Mammary epithelial cell (primary cell): ENCODE measurements at places on chromosomes 4 and X. TPM values are rescaled to one million over a fixed set of nuclear protein-coding genes. Genes with fewer than 3 reads are reported as not detected.

DNA sequence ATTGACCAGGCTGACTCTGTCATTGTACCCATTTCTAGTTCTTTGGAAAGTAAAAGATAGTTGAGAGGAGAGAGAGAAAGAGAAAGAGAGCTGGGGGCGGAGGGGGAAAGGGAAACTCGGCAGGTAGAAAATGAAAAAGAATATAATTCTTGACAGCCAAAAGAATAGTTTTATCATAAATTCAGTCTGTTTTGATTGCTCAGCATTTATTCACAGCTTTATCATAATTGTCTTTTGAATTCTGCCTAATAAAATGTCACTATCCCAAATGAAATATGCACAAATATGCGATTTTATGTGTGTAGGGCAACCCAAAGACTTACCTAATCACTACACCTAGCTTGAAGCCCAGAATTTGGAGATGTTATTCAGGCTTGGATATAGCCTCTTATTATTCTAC is 1024.0 kb upstream of the PABPC4L start:
- no peak for DNase-seq

DNA sequence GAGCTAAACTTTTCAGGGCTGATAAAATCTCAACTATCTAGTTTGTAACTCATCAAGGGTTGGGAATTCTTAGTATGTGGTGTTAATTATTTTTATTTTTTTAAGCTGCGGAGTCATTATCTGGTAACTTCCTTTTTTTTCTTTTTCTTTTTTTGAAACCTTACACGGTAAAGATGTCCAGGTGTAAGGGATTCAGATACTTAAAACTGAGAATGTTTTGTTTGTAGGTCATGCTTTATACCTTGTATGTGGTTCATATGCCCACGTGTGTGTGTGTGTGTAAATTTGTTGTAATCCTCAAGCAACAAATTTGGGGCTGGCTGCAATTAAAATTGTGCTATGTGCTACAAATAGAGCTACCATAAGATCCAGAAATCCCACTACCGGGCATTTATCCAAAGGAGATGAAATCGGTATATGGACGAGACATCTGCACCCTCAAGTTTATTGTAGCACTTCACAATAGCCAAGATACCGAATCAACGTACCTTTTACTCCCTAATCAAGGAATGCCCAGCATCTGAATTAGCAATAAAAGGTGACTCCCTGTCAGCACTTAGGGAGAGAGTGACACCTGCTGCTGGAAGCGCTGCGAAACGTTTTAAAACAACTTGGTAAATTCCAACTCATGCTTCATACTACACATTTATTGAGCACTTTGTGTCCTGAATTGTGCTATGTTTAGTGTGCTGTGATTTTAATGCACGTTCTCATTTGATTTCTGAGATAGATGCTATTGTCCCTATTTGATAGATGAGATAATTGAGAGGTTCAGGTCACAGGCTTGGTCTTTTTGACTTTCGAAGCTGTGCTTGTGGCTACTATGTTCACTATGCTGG is 16.1 kb downstream of the MSMO1 start:
- DNase-seq = no peak

- peak; percentile 32 for DNase-seq
Measured at GRCh38 chr4:183797011-183797444, 108.1 kb upstream of the STOX2 start.

DNA sequence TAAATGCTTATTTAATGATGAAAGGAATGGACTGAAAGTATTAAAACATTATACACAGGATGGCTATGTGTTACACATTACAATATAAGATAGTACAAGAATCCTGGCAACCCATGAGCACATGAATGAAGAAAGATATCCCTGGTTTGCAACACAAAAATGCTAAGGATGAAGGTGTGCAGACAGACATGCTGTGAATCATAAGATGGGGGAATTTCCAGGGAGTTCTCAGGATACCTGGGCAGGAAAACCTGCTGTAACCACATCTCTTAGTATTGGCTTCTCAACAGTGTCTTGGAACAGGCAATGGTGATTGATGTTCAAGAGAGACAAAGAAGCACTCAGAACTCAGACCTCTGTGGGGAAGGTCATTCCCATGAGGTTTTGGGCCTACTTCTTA is 23.9 kb upstream of the ANOS1 start:
- DNase-seq = peak; percentile 67

- DNase-seq = no peak
Measured at GRCh38 chr4:65668201-65669089, 1.8 kb downstream of the EPHA5 start.

DNA sequence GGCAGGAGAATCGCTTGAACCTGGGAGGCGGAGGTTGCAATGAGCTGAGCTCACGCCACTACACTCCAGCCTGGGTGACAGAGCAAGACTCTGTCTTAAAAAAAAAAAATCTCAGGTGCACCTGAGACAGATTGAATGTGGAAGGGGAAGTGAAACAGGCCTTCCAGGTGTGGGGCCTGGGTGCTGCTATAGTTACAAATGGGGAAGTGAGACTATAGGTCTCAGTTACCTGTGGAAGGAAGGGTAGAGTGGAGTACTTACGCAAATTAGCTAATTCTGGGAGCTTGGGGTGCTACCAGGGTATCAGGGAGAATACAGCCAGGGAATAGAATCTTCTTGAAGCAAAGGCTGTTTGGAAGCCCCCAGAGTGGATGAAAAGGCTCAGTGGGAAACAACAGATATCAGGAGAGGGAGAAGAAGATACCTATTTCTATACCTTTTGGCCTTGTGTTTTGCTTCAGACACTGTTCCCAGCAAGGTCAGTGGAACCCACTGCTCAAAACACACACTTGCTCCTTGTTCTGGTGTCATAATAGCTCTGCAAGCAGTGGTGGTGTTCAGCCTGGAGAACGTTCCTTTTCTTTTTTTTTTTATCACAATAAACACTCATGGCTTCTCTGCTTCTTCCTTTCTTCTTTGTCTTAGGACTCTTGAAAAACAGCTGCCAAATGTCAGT is 7.0 kb downstream of the CD38 start:
- no peak for DNase-seq

The CENPVL2 gene
- not detected for total RNA-seq

- peak; percentile 9 for DNase-seq
Measured at GRCh38 chrX:154840856-154841255, 6.4 kb upstream of the SMIM9 start.
